ENCODE measurements at places on chromosomes 12 and 14. TPM values are rescaled to one million over a fixed set of nuclear protein-coding genes. Genes with fewer than 3 reads are reported as not detected.

Gene CLEC6A
- not detected for total RNA-seq

GRCh38 chr12:62581288-62582064, 114.8 kb downstream of the MON2 start:
- peaks cover 55% of the 10 kb centered on the region for H3K36me3 ChIP-seq
- no peaks in the 10 kb centered on the region for H3K4me1 ChIP-seq
- peak; percentile 80 for DNase-seq

- DNase-seq = no peak
- no peak overlapping the region for H3K4me3 ChIP-seq
- no peaks in the 10 kb centered on the region for H3K4me1 ChIP-seq
- H3K36me3 ChIP-seq = peaks cover 5% of the 10 kb centered on the region
These were observed 35.8 kb upstream of the FBXO33 start for GRCh38 chr14:39467889-39468524.

DNA sequence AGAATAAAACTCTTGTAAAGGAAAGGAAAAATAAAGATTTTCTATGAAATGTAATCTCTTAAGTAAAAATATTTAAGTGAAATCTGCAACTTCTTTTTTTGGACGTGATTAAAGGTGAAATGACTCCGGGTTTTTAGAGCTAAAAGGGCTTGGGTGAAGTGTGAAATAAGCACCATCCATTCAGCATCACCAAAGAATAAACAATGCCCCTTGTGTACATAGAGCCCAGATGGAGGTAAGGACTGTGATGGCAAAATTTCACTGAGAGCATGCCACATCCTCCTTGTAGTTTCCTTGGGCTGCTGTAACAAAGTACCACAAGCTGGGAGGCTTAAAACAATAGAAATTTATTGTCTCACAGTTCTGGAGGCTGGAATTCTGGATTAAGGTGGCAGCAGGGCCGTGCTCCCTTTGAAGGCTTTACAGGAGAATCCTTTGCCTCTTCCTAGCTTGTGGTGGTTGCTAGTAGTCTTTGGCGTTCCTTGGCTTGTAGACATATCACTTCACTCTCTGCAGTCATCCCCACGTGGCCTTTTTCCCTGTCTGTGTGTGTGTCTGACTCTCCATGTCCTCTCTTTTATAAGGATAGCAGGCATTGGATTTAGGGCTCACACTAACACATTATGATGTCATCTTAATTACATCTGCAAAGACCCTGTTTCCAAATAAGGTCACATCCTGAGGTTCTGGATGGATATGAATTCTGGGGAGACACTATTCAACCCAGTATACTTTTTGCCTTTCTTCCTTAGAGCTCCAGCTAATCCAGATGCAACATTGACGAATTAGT, 24.2 kb downstream of the ZNF664 start:
- peaks cover 62% of the 10 kb centered on the region for H3K4me1 ChIP-seq
- H3K4me3 ChIP-seq = no peak overlapping the region
- peaks cover 45% of the 10 kb centered on the region for H3K36me3 ChIP-seq
